Upper lobe of right lung (tissue), 1 donor: ENCODE measurements at places on chromosomes 6 and 20. TPM values are rescaled to one million over a fixed set of nuclear protein-coding genes. Genes with fewer than 3 reads are reported as not detected.

DNA sequence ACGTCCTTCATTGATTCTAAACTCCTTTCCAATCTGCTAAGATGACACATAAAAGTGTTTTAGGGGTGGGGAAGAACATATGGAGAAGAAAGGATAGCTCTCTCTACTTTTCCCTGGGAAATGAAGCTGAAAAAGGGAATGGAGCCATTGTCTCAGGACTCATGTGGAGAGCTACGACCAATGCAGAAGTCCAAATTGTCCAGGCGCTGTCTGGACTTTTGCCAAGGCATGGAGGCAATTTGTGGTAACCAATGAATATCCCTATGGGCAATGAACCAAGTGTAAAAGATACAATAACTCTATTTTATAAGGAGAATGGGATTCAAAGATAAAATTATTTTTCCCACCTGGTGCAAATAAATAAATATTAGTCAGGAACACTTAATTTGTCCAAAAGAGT lies 16.1 kb downstream of the FBXL4 start:
- DNase-seq, result no peak

DNA sequence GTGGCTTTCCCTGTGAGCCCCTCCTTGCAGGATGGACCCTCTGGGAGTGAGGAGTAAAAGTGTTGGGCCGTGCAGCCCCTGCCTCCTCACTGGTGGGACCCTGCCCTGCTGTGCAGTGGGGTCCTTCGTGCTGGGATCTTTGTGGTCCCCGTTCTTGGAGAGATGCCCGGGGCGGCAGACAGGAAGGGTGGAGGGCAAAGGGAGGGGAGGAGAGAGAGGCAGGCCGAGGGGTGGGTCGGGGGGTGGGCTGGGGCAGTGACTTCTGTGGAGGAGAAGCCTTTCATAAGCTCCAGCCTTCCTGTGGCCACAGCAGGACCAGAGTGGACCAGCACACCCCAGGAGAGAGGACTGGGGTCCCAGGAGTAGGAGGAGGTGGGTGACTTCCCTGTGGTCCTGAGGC lies at the start of gene COL20A1:
COL20A1 (plus strand) TSS at position 283 of the 400 bp plus-strand sequence. CDS start 1,922 bp downstream, outside the sequence.
- DNase-seq, result no peak

GRCh38 chr6:68876792-68877493 lies 241.9 kb downstream of the ADGRB3 start:
- no peak for DNase-seq

DNA sequence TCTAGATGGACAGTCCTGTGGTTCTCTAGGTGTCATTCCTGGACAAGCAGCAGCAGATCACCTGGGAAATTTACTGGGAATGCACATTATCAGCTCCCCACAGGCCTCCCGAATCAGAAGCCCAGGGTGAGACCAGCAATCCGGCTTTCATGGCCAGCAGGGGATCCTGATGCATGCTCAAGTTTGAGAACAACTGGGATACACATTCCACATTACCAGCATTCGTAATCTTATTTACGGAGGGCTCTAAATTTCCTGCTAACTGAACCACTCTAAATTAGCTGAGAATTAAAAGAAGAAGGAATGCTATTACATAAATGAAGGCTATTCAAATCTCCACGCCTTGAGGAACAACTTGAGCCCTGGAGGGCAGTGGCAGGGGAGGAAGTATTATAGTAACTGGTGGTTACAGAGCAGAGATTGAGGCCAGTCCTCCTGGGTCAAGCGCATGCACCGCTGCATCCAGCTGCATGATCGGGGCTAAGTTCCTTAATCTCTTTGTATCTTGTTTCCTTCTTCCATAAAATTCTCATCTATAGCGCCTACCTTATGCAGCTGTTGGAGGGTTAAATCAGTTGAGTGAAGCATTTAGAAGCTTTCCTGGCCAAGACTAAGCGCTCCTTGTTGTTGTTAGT lies 403.7 kb downstream of the CDH26 start:
- no peak for DNase-seq

DNA sequence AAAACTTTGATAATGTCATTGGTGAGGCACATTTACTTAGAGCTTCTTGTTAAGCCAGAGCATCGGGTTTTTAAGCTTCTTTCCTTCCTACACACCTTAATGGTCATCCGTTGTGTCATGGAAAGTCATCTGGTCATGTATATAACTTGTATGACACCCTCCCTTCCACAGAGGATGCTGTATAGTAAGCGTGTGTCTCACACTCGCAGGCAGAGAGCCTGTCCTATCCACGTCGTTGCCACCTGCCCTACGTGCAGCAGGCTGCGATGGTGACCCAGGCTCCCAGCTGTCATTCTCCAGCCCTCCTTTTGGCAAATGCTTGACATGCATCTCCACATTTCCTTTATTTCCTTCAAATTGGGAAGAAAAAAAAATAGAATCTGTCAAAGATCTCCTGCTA lies 85.6 kb downstream of the MYB start:
- no peak for DNase-seq

DNA sequence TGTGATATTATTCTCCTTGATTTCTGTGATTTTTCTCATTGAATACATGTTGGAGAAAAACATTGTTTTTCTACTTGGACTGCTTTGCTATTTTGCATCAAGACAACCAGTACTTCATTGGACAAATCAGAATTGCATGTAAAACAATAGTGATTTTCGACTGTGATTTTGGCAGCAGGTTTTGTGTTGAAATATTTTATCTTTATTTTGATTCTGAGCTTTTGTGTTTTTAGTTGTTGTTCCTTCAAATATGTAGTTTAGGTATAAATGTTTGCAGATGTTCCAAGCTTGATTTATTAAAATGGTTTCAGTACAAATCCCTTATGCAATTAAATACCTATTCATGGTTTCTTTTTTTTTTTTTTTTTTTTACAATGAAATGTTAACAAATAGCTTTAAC lies 754.1 kb downstream of the DOK5 start:
- no peak for DNase-seq

DNA sequence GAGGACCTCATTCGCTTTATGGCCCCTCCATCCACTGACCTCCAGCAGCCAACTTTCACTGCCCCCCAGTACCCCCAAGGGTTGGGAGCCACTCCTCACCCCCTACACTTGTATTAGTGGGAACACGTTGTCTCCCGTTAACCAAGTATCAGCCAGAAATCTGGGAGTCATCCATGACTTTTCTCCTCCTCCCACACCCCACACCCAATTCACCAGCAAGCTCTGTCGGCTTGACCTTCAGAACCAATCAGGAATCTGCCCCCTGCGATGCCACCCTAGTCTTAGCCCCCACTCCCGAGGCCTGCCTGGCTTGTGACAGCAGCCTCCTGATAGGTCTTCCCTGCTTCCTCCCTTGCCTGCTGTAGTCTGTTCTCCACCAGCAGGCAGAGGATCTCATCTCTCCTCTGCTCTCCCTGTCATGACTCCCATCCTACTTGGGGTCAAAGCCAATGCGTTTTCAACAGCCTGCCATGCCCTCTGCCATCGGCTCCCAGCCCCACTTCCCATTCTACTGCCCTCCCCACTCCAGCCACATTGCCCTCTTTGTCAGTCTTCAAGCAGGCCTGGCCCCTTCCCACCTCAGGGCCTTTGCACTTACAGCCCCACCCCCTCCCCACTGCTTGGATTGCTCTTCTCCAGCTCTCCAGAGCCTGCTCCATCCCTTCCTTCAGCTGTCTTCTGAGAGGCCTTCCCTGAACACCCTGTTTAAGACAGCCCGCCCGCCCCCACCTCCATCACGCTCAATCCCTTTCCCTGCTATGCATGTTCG lies 19.4 kb downstream of the MDGA1 start:
- DNase-seq, result no peak

GRCh38 chr6:7267466-7268091 lies 45.4 kb downstream of the SSR1 start:
- no peak for DNase-seq

DNA sequence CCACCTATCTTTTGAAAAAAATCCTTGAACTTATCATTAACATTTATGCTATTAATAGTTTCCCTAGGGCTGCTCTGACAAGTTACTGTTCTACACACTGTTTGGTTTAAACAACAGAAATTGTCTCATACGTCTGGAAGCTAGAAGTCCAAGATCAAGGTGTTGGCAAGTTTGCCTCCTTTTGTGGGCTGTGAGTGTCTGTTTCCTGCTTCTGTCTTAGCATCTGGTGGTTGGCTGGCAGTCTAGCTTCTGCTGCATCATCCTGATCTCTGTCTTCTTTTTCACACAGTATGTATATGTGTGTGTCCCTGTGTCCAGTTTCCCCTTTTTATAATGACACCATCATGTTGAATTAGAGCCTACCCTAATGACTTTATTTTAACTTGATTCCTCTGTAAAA lies 154.8 kb downstream of the RPS12 start:
- DNase-seq, result no peak

The TBX18 gene
- total RNA-seq, result 1.0 TPM
